ENCODE measurements at places on chromosomes 1 and 21.

- DNase-seq = no peak
Measured at GRCh38 chr1:78640462-78640861, 9.2 kb upstream of the IFI44 start.

GRCh38 chr1:243916160-243916559 lies 66.1 kb upstream of the AKT3 start:
- no peak for DNase-seq

DNA sequence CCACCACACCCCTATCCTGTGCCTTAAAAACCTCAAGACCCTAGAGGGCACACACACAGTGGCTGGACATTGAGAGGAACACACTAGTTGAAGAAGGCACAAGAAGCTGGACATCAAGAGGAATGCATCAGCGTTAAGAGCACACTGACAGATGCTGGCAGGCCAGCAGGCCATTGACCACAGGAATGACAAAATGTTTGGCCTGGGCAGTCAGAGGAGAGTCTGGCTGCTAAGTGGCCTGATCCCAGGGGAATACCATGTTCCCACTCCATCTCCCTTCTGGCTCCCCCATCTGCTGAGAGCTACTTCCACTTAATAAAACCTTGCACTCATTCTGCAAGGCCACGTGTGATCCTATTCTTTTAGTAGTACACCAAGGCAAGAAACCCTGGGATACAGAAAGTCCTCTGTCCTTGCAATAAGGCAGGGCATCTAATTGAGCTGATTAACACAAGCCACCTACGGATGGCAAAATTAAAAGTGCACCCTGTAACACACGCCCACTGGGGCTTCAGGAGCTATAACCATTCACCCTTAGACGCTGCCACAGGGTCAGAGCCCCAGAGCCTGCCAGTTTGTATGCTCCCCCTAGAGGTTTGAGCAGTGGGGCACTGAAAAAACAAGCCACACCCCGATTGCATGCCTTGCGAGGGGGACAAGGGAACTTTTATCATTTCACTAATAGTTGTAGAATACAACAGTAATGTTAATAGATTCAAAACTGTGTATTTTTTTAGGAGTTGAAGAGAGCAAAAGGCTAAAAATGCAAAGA lies 1216.1 kb upstream of the NCAM2 start:
- DNase-seq = no peak

DNA sequence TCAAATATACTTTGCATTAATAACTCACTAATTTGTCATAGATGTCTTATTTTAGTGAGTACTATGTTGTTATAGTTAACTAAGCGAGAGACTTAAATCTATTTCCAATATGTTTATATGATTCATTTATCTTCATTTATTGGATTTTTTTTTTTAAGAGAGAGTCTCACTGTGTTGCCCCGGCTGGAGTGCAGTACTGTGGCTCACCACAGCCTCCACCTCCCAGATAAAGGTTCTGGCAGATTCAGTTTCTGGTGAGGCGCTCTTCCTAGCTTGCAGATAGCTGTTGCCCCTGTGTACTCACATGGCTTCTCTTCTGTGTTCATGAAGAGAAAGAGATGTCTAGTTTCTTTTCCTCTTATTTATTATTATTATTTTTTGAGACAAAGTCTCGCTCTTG lies 43.9 kb downstream of the SNRPE start:
- no peak for DNase-seq

DNA sequence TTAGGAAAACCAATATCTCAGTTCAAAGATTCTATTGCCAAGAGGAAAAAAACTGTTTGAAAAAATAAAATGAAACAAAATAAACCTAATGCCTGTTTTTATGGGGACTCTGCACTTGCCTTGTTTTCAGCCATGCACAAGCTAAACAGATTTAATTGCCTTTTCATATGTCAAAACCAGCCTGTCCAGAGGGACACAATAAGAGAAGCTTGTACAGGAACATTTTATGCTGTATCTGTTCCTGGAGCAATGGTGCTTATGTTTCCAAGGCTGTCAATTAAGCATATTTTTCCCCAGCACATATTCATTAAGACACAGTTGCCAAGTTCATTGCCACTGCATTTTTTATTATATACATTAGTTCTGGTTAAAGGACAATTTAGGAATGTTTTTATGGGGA lies 470.9 kb downstream of the LRRIQ3 start:
- DNase-seq = no peak

DNA sequence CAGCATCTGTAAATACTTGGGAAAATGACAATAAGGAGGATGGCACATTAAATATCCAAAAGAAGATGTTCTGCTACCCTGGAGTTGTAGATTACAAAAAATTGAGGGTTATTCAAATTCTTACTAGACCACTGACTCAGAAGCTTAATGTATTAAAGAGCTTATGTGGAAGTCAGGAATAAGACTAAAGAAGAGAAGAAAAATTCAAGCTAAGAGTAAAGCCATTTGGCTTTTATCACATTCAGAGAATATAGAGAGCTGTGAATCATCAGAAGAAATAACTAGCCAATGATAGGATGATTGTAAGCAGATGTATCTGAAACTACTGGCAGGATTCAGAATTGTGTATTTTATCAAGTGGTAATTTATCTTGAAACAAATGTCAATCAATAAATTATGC lies 237.0 kb downstream of the TBX15 start:
- DNase-seq = no peak

GRCh38 chr1:150808121-150808520 lies at the start of gene CTSK:
Gene CTSK (minus strand): TSS chr1:150808260. CDS start chr1:150806805, 1,455 bp downstream.
- DNase-seq = no peak

DNA sequence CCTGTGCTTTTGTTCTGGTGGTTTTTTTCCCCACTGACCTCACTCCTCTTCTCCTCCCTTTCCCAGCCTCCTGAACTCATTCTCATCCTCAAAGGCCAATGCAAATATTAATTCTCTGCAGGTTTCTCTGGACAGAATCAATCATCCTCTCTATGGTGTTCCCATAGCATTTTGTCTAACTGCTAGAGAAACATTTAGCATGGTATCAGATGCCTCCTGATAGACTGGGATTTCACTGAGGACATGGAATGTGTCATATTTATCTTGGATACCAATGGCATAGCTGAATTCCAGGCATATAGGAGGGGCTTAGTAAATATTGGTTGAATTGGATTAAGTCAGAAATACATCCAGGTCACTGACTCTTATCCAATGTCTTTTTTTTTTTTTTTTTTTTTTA lies 46.1 kb upstream of the SRP9 start:
- DNase-seq = no peak

DNA sequence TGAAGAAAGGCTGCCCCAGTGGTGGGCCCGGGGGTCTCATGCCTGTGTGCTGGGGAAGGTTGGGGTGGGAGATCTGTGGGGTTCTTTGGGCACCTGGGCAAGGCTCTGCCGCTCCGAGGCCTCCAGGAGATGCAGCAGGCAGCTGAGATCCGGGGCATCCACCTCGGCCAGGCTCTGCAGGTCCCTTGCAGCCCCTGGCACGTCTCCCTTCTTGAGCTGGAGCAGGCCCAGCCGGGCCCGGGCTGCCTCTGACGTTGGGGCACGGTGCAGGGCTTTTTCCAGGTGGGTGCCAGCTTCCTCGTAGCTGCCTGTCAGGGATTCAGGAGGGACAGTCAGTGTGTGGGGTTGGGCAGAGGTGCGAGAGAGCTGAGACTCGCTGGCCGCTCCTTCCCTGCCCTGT lies 11.4 kb upstream of the MMEL1 start:
- DNase-seq = no peak

GRCh38 chr1:172674831-172675613 lies 16.1 kb downstream of the FASLG start:
- DNase-seq = peak; percentile 25

DNA sequence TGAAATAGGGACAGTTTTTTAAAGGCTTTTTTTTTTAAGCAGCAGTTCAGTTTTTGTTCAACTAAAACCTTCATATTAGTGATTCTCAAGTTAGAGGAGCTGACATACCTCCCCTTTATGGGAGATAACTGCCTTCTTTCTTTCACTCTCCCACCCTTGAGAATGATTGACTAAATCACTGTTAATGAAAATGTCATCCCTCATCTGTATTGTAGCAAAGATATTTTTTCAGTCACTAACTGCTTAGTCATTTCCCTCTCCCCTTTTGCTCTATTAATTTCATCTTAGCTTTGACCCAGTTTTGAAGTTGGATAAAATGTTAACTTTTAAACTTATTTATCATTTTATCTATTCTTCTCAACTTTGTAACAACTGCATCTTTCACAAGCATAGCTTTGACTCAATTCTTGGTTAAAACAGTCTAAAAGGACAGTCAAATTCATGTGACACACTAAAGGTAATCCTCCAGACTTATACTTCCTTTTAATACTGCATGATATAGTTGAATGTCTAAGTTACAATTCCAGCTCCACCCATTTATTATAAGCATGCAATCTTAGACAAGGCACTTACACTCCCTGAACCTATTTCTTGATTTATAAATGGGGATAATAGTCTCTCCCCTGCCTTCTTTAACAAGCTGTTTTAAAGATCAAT lies 17.1 kb downstream of the CAPZA1 start:
- DNase-seq = no peak

DNA sequence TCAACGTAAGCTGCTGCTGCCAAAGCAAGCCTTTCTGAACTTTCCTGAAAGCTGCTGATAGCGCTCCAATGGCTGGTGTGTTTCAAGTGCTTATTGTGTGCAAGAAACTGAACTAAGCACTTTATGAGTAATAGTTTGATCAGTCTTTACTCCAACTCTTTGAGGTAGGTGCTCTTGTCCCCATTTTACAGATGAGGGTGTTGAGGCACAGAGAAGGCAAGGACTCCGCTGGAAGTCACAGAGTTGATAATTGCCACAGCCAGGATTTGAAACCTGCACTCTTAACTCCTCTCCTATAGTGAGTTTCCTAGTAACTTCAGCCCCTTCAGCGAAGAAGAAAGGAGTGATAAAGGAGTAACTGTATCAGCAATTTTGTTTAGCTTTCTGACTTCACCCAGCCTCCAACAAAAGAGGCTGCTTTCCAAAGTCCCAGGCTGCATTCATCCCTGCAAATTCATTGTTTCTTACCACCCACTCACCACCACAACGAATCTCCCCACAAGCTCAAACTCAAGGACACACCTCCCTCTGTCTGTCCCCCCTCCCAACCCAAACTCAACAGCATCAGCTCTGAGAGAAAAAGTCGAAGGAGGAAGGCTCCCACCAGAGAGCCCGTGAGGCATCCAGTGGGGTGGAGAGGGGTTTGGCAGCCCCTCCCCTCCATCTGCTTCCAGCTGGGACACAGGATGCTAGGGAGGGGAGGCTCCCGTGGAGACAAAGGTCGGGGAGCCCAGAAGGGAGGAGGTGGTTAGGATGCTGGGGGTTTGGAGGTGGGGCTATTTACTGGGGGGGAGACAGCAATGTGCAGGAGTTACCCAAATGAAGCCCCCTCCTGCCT lies 139.6 kb downstream of the NAV1 start:
- DNase-seq = no peak

GRCh38 chr1:25692560-25692959 lies 76.0 kb downstream of the MAN1C1 start:
- DNase-seq = no peak

DNA sequence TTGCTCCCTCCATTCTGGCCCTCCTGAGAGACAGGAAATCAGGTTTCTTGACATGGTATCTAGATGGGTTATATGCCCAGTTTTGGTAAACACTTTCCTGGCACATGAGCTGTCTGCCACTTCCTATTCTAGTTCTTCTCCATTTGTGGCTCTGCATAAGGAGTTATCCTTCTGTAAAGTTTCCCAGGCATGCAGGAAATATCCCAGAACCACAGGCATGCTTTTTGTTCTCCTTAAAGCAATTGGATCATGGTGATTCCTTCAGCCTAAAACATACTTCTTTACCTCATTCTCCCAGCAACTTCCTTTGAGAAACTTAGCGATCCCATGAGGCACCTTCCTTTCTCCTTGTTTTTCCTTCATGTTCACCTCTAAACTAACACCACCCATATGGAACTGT lies 199.8 kb downstream of the CRB1 start:
- no peak for DNase-seq

- no peak for DNase-seq
Measured at GRCh38 chr1:17188889-17189631, 15.9 kb upstream of the PADI1 start.

DNA sequence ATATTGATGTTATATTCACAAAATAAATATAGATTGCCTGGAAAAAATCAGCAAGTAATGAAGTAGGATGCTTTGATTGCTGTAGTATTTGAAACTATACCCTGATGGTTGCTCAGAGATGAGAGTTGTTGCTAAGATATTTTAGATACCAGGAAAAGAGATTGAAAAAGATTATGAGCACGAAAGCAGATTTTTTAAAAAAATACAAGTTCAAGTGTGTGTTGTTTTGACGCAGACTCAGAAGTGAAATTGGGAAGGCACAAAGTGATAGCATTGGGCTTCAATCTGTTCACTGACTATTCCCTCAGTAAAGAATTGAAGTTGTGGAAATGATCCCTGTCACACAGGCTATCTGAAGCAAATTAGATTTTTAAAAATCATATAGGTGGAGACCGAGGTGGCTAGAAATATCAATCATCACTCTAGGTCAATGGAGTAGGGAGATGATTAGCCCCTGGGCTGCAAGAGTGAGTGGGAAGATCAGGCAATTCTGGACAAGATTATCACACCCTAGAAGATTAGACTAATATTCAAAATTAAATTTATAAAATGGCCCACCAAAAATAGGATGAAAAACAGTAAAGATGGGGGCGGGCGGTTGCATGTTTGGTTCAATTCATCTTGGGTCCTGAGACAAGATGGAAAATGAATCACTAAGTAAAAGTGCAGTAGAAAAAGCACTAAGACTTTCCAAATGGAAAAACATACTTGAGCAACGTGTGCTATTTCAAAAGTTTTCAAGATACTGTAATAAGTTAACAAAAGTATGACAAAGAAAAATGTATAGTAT lies 41.5 kb upstream of the LRRC8D start:
- no peak for DNase-seq

DNA sequence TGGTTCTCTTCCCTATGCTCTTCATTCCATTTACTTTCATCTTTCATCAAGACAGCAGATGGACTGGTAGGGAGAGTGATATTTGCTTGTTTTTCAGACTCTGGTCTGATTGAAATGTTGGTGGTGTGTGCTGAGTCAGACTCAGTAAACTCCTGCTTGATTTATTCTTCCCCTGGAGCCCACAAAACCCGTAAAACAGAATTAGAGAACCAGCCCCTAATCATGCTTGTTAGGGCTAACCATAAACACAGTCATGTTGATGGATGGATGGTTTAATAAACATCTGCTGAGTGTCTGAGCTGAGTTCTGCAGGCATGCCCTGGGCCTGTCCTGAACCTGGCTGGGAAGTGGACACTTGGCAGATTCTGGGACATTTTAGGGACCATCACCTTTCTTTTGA lies 24.8 kb downstream of the NOS1AP start:
- DNase-seq = no peak

- no peak for DNase-seq
Measured at GRCh38 chr1:174169342-174169741, 10.0 kb downstream of the RABGAP1L start.

DNA sequence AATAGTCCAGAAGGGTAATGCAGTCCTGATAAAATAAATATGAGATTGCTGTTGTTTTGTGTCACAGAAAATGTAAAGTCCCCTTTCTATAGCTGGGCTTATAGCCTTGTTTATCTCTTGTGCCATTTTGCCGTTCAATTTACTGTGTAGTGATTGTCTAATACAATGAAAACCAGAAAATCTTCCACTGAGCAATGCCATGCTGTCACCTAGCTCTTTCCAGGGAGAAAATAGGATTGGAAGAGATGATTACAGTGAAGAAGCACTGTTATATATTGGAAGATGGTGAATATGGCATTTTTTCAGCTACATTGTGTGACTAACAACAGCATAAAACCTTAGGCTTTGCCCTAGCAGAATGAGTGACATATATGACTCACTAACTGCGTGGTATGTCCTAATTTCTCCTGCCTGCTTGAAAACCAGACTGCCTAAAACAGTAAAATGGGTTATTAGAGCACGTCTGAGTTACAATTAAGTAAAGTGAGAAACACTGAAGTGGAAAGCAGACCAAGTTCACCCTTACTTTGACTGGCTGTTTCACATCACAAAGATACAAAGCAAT lies 332.4 kb upstream of the ZP4 start:
- DNase-seq = no peak

Measured in CD4-positive, alpha-beta memory T cell (primary cell).